ENCODE measurements at places on chromosomes 5 and 9.
A peak's percentile ranks its signal among the peaks of the same experiment; 100 is the strongest.

DNA sequence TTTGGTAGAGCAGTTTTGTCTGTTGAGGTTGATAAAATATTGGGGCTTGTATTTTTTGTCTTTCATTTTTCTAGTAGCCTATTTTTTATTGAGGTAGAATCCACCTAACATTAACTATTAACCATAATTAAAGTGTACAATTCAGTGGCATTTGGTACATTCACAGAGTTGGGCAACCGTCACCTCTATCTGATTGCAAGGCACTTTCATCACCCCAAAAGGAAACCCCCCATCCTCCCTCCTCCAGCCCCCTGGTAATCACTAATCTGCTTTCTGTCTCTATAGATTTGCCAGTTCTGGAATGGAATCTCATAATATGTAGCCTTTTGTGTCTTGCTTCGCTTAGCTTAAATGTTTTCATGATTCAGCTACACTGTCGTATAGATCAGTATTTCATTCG, 55.5 kb upstream of the DMRT3 start:
- DNase-seq: no peak

- peak; percentile 16 for DNase-seq
Observed at GRCh38 chr5:56402266-56403220, 169.4 kb upstream of the ANKRD55 start.

GRCh38 chr5:17261075-17261474, 43.6 kb downstream of the BASP1 start:
- no peak for DNase-seq

DNA sequence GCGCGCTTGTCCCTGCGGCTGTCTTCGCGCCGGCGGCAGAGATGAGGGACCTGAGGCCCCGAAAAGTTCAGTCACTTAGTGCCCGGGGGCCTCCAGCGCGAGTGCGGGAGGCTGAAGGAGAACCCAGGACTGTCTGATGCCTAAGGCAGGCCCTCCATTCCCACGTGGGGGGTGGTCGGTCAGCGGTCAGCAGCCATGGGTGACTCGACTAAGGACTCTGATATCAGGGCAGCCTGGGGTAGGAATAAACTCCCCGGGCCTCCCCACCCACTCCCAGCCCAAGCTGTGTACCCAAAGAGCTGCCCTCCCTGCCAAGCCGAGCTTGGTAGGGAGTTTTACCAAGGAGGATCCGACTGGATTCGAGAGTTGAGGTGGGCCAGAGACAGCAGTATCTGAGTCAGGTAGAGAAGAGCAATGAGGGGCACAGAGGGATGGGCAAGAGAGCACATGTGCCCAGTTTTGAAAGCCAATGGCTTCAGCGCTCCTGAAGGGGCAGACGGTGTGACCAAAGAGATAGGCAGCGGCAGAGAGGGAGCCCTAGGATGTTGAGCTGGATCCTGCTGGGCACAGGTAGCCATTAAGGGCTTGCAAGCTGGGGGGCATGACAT, 787 bp downstream of the FGFR4 start:
- no peak for DNase-seq

GRCh38 chr5:42284584-42284983, 138.7 kb upstream of the GHR start:
- DNase-seq: no peak

- no peak for DNase-seq
Observed at GRCh38 chr9:5646116-5646515, 17.2 kb downstream of the RIC1 start.

DNA sequence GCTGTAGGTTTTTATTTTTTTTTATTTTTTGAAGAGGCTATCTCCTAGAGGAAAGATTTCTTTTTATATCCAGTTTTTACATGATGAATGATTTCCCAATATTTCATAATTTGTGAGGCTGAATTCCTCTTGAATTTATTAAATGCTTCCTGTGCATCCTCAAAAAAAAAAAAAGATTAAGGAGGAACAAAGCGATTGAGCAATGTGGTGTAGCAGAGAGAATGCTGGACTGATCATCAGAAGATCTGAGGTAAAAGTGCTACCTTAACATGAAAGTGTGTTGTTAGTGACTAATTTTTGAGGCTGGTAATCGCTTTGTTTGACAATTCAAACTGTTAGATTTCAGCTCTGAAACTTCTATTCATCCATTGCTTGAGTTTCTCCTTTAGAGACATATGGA, 125.1 kb downstream of the ESM1 start:
- no peak for DNase-seq

DNA sequence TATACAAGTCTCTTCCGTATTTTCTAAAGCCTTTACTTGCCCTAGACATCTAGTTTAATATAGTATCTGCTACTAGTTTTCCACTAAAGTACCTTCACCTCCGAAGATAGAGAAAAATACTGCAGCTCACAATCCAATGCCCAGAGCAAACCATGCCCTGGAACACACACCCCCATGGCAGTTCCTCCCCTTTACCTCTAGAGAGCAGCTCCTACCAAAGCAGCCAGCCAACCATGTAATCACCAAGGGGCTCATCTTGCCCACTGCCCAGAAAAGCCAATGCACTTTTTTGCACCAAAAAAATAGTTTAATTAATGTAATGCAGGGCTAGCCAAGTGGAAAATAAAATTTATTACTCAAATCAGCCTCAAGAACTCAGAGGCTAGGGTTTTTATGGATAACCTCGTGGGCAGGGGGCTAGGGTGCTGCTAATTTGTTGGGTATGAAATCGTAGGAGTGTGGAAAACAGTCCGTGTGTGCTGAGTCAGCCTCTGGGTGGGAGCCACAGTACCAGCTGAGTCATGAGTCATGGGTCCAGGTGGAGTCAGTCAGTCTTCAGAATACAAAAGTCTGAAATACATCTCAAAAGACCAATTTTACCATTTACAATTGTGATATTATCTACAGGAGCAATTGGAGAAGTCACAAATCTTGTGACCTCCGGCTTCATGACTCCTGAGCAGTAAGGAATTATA, 120.1 kb upstream of the ACO1 start:
- DNase-seq: no peak
